DMS153 (cell line): ENCODE measurements at places on chromosomes 16 and 17.

GRCh38 chr17:43970366-43970765 is 16.6 kb upstream of the PYY start:
- no peak for DNase-seq

DNA sequence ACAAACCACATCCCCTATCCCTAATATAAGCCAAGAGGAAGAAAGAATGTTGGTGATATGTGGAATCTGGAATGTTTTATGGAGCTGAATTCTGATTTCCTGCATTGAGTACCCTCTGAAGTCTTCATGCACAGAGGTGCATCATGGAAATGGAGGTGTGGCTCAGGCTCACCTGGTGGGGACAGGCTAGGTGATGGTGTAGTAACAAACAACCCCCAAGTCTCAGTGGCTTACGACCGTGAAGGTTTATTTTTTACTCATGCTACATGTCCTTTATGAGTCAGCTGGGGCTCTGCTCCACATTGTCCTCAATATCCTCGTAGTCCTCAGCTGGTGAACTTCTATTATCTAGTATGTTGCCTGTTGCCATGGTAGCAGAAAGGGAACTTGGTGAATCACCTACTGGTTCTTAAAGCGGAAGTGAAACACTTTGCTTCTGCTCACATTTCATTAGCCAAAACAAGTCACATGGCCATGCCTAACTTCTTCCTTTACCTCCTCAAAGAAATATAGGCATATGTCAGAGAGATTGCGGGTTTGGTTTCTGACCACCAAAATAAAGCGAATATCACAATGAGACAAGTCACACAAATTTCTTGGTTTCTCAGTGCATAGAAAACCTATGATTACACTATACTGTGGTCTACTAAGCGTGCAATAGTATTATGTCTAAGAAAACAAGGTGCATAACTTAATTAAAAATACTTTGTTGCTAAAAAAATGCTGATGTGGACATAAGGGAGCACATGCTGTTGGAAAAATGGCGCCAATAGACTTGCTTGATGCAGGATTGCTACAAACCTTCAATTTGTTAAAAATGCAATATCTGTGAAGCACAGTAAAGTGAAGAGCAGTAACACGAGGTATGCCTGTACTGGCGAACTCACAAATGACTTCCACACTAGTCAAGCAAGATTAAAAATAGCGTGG is at the start of gene PMFBP1:
Gene PMFBP1, minus strand, starts transcription at position 51 of the 930 bp plus-strand sequence. CDS start 947 bp downstream, outside the sequence.
- peak; percentile 68 for DNase-seq

GRCh38 chr17:81405411-81405872 is 10.2 kb downstream of the BAHCC1 start:
- no peak for DNase-seq

- no peak for DNase-seq
Observed at GRCh38 chr17:56718515-56718914, 115.2 kb downstream of the C17orf67 start.

DNA sequence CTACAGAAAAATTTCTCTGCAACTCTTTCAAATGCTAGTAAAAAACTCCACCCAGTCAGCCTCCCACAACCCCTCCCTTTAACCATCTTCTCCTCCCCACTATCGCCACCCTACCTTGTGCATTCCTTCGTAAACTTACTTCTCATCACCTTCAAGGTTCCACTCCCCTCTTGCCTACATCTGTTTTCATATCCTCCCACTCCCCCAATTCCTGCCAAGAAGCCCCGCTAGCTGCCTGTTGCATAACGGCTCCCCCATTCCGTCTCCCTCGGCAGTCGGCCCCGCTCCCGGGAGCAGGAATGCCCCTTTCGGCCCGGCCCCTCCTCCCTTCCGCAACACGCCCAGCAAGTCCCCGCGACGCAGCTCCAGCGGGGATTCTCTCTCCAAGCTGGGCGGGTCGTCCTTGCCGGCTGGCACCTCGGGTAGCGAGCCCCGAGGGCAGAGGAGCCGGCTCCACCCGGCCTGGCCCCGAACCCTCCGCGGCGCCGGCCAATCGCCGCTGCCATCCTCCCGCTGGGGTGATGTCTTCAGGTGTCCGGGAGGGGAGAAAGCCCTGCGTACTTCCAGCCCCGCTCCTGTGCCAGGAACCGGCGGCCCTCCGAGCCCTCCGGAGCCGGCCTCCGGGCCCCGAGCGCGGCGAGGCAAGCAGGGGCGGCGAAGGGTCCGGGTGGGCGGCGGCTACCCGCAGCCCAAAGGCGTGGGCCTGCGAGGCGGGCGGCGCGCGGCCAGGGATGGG is 1.5 kb downstream of the PHLPP2 start:
- DNase-seq: peak; percentile 59

GRCh38 chr17:49692751-49693150 is 14.9 kb upstream of the SPOP start:
- DNase-seq: no peak

DNA sequence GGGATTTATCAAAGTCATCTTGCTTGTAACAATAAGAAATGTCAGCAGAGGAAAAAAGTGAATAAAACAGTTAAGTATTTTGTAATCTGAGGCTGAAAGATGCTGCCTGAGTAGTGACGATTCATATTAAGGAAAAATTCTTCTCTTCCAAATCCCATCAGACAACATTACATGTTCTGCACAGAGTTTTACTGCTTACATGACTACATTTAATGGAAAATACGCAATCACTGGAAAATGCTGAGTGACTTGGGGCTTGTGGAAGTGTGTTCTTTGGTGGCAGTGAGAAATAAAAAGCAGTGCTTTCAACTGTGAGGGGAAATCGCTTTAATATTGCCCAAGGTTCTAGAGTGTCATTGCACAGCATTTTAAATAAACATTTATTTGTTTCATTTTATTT is 1025.2 kb upstream of the GOT2 start:
- DNase-seq: no peak

DNA sequence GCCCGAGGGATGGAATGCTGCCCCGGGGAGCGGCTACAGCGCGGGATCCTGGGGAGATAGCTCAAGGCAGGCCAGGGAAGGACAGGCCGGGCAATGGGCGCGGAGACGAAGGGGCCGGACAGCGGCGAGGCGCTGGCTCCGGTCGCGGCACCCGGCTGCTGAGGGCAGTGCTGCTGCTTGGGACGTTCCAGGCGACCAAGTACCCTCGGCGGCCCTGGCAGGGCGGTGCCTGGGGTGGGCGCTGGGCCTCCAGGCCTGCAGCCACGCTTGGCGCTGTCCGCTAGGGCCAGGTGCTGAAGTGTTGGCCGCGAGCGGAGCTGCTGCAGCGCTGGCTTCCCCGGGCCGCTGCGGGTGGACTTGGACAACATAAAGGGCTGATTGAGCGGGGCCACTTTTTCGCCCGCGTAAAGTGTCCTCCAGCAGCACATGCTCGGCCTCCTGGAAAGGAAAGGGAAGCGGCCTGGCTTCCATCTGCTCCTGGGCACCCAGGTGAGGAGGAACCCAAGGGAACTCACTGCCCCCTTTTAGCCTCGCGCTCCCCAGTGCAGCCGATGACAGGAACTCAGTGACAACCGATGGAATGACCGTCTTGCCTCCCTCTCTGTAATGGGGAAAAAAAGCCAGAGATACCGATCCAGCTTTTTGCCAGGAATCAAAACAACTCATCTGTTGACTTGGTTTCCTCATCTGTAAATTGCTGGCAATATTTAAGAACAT is 23.7 kb downstream of the CLEC3A start:
- DNase-seq: no peak

DNA sequence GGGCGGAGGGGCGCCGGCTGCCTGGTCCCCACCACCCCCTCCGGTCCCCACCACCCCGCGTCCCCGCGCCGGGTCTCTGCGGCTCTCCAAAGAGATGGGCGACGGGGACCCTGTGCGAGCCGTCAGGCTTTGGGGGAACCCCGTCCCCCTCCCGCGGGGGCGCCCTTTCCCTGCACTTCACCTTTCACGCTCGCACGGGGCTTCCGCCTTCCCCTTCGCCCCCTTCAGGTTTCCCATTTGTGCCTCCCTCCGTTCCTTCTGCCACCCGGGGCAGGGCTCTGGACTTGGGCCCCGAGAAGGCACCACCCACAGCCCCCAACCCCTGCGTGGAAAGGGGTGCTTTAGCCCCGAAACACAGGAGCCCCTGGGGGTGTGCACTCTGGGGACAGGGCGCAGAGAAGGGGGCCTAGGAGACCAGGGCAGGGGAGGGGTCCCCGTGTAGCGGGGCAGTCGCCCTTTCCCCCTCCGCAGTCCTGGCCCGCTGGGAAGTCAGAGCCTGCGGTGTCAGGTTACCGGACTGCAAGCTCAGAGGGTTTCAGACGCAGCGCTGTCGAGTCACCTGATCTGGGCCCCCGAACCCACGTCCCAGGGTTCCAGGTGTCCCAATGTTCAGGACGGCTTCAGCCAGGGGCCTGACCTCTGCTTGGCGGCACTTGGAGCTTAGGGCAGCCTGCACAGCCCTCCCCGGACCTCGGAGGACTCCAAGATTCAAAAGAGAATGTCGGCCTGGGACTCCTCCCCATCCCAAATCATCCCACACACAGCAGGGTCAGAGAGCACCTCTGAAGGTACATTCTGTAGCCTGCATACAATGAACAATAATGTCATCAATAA is 6.7 kb upstream of the CCDC92B start:
- DNase-seq: no peak

DNA sequence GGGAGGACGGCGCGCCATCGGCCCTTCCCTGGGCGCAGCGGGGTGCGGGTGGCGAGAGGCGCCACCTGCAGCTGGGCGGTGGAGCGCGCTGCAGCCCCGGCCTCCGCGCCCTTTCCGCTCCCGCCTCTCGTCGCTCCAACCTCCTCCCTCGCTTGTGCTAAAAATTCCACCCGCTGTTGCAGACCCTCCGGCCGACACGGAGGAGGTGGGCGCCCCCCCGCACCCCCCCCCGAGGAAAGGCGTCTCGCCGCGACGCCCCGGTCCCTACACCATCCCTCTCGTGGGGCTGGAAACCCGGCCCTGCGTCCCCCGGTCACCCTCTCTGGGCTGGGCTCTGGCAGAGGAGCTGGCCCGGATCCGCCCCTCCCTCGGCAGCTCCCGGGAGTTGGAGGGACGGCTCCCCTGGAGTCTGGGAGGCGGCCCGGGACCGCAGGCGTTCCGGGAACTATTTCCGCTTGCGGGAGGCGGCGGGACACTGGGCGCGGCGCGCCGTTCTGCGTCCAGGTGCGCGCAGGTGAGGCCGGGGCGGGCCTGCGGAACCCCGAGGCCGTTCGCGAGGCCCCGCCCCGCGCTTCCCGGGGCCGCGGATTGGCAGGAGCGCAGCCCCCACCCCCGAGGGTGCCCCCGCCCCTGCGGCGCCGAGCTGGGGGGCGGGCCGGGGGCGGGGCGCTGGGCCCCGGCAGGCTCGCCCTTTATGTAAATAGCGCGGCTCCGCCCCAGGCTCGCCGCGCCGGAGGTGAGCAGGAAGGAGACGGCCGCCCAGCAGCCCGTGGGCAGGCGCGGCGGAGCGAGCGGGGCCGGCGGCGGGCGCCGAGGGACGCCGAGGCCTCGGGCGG is at the start of gene LLGL2:
Gene LLGL2, plus strand, starts transcription at position 728 of the 836 bp plus-strand sequence. CDS start 17,730 bp downstream, outside the sequence.
- DNase-seq: peak; percentile 87

GRCh38 chr17:55444471-55445441 is 23.1 kb upstream of the MMD start:
- DNase-seq: no peak

GRCh38 chr16:87674419-87674818 is 72.1 kb downstream of the JPH3 start:
- DNase-seq: no peak

- DNase-seq: no peak
Observed at GRCh38 chr17:78224231-78225087, 7.0 kb upstream of the TMEM235 start.

- peak; percentile 72 for DNase-seq
Observed at GRCh38 chr16:66899945-66900710, 18.6 kb downstream of the CDH16 start.

DNA sequence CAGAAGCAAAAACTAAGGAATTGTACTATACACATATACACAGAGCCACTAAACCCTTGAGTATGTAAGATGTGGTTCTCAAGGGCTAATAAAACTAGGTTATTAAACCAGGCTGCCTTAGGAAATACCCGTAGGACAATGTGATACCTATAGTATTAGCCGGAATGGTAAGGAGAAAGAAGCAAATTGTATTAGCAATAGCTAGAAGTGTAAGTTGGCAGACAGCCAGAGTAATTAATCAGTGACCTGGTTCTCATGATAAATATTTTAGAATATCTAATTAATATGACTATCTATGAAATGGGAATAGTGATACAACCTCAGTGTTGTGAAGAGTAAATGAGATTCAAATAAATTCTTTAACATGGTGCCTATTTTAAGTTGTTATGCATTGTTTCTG is 18.6 kb downstream of the GDPD1 start:
- DNase-seq: no peak

GRCh38 chr16:68400083-68400923 is 48.0 kb downstream of the SMPD3 start:
- DNase-seq: no peak

DNA sequence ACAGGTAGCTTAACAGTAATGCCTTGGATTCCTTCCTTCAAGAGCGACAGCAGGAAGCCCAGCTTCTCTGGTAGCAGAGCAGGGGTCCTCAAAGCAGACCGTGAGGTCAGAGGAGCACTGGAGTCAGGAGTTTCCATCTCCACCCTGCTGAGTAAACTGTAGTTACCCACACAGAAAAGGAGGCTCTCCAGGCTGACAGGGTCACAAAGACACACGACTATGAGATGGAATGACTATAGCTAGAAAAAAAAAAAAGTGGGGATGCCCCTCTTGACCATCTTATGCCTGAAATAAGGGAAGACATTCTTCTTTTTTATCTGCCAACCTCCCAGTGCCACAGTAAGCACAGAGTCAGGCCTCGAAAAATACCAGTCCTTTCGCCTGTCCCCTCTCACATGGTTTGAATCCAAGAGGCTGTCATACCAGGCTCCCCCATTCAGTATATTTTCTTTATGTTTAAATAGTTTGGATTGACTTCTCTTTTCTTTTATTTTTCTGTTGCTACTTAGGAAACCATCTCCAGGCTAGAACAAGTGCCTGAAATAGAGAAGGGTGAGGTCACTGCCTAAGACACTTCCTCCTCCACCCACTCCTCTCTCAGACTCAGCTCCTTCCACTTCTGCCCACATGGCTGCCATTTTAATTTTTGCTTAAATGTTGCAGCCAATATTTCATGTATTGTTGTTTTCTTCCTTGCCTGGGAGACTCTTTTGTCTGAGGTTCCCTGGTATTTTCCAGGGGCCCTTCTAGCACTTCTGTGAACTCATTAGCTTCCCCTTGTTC is 707.4 kb downstream of the MAF start:
- DNase-seq: no peak

- DNase-seq: peak; percentile 21
Observed at GRCh38 chr16:68229431-68230175, 6.3 kb downstream of the ESRP2 start.

- no peak for DNase-seq
Observed at GRCh38 chr17:6386041-6386630, 48.8 kb downstream of the AIPL1 start.

- no peak for DNase-seq
Observed at GRCh38 chr17:44827863-44828262, 2.2 kb downstream of the GJC1 start.

GRCh38 chr17:80426671-80427326 is 11.8 kb downstream of the ENDOV start:
- DNase-seq: peak; percentile 23

- no peak for DNase-seq
Observed at GRCh38 chr17:68255731-68256538, 8.1 kb downstream of the AMZ2 start.
